ENCODE measurements at places on chromosomes 5 and 9.

DNA sequence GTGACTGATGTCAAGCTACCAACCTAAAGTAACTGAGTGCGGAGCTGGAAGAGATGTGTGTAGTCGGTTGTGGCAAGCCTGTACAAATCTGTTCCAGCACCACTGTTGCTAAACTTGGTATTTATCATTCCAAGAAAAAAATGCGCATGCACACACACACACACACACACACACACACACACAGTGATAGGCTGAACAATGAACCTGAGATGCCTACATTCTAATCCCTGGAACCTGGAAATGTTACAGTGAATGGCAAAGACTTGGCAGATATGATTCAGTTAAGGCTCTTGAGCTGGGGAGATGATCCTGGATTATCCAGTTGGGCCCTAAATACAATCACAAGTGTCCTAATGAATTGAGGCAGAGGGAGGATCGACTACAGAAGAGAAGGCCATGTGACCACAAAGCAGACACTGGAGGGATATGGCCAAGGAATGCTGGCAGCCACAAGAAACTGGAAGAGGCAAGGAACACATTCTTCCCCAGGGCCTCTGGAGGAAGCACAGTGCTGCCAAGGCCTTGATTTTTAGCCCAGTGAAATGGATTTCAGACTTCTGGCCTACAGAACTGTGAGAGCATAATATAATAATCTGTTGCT is 49.7 kb upstream of the LHFPL2 start:
- H3K27me3 ChIP-seq: no peaks in the 10 kb centered on the region
- H3K4me3 ChIP-seq: no peak overlapping the region
- no peak for DNase-seq
- H3K36me3 ChIP-seq: no peaks in the 10 kb centered on the region
- no peak overlapping the region for H3K27ac ChIP-seq
- H3K4me1 ChIP-seq: no peaks in the 10 kb centered on the region

DNA sequence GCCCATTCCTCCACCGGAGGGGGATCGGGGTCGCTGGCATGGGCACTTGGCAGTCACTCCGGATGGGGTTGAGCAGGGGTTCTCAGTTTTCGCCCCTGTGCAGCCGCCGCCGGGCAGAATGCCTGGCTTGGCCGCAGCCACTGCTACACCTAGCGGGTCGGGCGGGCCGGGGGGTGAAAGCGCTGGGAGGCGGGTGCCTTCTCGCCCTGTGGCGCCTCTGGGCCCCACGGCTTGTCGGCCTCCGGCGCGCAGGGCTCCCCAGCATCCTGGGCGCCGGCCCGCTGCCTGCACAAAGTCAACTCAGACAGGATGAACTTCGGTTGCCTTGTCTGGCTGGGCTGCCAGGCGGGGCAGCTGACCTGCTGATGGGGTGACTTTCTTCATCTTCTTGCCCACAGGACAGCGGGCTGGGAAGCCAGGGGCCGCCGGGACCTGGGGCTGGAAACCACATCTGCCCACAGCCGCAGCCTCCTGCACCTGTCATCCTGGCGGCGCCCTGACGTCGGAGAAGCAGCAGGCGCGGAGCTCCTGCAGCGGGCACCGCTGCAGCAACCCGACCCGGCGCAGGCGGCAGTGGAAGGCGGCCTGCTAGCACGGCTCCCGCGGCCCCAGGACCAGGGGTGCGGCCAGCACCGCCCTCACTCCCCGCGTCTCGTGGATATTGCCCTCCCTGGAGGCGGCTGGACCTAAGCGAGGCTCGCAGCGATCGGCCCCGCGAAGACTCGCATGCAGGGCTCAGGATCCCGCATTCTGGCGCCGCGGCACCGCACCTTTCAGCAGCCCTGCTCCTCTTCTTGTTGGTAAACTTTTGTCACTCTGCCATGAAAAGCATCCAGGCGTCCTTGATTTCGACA is 1.3 kb upstream of the ANKRD18A start:
- peaks cover 29% of the 10 kb centered on the region for H3K4me1 ChIP-seq
- H3K36me3 ChIP-seq: no peaks in the 10 kb centered on the region
- H3K4me3 ChIP-seq: peak overlapping the region; percentile 40
- H3K27ac ChIP-seq: no peak overlapping the region
- H3K27me3 ChIP-seq: no peaks in the 10 kb centered on the region

DNA sequence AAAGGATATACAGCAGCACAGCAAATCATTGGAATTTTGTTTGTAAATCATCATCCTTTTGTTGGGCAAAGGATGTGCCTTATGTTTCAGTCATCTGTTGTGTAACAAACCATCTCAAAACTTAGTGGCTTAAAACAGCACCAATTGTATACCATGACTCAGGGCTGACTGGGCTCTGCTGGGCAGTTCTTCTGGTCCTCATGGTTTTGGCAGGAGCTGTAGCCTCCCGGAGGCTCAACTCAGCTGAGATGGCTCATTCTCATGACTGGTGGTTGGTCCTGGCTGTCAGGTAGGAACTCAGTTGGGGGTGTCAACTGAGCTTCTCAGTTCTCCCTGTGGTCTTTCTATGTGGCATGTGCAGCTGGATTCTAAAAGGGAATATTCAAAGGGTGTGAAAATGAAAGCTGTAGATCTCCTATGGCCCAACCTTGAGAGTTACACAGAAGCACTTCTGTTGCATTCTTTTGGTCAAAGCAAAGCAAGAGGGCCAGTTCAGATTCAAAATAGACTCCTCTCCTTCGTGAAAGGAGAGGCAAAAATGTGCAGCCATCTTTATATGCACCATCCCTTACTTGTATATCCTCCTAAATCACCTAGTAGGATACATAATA is 39.1 kb upstream of the CPEB4 start:
- no peaks in the 10 kb centered on the region for H3K36me3 ChIP-seq
- H3K27me3 ChIP-seq: no peaks in the 10 kb centered on the region

DNA sequence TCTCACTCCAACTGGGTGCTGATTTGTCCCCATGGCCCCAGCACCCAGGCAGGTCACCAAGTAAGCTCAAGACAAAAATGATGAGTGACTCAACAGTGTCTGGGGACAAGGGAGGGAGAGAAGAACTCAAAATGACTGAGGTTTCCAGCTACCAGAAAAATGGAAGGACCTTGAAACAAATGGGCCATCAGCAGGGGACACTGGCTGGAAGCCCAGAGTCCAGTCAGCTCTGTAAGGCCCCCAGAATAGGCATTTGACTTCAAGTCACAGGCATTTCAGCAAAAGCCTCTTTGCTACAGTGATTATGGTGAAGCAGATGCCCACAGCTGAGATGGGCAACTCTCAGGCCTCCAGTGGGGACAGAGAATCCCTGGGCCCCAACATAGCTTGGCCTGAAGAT is 139.0 kb upstream of the GABRP start:
- H3K27ac ChIP-seq: no peak overlapping the region
- no peaks in the 10 kb centered on the region for H3K4me1 ChIP-seq
- DNase-seq: no peak
- no peaks in the 10 kb centered on the region for H3K27me3 ChIP-seq

- no peak for DNase-seq
- H3K4me3 ChIP-seq: no peak overlapping the region
- H3K27ac ChIP-seq: no peak overlapping the region
- H3K27me3 ChIP-seq: no peaks in the 10 kb centered on the region
- H3K4me1 ChIP-seq: no peaks in the 10 kb centered on the region
Measured at GRCh38 chr5:17694914-17695313, 60.7 kb downstream of the TAF11L14 start.

GRCh38 chr5:36870399-36871040 is 6.0 kb upstream of the NIPBL start:
- H3K27me3 ChIP-seq: no peaks in the 10 kb centered on the region
- H3K36me3 ChIP-seq: no peaks in the 10 kb centered on the region
- no peak for DNase-seq
- H3K4me3 ChIP-seq: no peak overlapping the region

- peaks cover 78% of the 10 kb centered on the region for H3K4me1 ChIP-seq
- peak overlapping the region; percentile 90 for H3K27ac ChIP-seq
- no peaks in the 10 kb centered on the region for H3K27me3 ChIP-seq
- H3K36me3 ChIP-seq: no peaks in the 10 kb centered on the region
- no peak for DNase-seq
Measured at GRCh38 chr5:151153766-151154272, 3.8 kb downstream of the ANXA6 start.

- no peak overlapping the region for H3K27ac ChIP-seq
- no peak overlapping the region for H3K4me3 ChIP-seq
- DNase-seq: no peak
- H3K27me3 ChIP-seq: no peaks in the 10 kb centered on the region
Measured at GRCh38 chr5:156435101-156435500, 108.1 kb downstream of the SGCD start.

- no peak overlapping the region for H3K4me3 ChIP-seq
- no peaks in the 10 kb centered on the region for H3K27me3 ChIP-seq
- no peaks in the 10 kb centered on the region for H3K36me3 ChIP-seq
- peaks cover 40% of the 10 kb centered on the region for H3K4me1 ChIP-seq
Measured at GRCh38 chr5:10536931-10537579, 26.8 kb upstream of the ANKRD33B start.

GRCh38 chr5:1139331-1140170 is 27.7 kb upstream of the SLC12A7 start:
- no peaks in the 10 kb centered on the region for H3K27me3 ChIP-seq
- no peaks in the 10 kb centered on the region for H3K36me3 ChIP-seq
- no peak overlapping the region for H3K27ac ChIP-seq
- peaks cover 11% of the 10 kb centered on the region for H3K4me1 ChIP-seq
- no peak for DNase-seq

DNA sequence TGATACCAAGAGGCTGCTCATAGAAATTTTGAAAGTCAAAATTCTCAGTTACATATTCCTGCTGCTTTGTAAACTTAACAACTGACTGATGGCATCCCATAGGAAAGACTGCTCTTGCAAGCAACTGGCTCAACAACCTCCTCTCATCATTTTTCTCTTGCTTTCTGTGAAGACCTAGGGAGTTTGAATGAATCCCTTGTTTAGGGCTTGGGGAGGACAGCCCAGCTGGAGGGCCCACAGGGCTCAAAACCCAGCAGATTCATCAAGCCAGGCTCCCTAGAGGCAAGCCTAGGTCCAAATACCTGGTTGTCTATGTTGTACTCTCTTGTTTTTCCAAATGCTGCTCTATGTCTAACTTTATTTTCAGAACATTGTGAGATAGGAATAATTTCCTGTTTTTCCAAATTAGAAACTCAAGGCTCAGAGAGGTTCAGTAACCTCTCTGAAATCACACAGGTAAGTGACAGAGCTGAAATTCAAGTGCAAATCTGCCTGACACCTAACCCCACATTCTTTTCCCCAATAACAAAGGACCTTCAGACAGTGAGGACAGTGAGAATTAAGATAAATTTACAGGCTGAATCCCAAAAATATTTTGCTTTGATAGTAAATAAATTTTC is 558.9 kb upstream of the KLF4 start:
- H3K4me3 ChIP-seq: no peak overlapping the region
- no peak overlapping the region for H3K27ac ChIP-seq
- no peaks in the 10 kb centered on the region for H3K27me3 ChIP-seq
- peaks cover 27% of the 10 kb centered on the region for H3K4me1 ChIP-seq
- no peaks in the 10 kb centered on the region for H3K36me3 ChIP-seq

All from vagina (tissue), 2 donors.